ENCODE measurements at places on chromosomes 1 and 21. TPM values are rescaled to one million over a fixed set of nuclear protein-coding genes. Genes with fewer than 3 reads are reported as not detected.

DNA sequence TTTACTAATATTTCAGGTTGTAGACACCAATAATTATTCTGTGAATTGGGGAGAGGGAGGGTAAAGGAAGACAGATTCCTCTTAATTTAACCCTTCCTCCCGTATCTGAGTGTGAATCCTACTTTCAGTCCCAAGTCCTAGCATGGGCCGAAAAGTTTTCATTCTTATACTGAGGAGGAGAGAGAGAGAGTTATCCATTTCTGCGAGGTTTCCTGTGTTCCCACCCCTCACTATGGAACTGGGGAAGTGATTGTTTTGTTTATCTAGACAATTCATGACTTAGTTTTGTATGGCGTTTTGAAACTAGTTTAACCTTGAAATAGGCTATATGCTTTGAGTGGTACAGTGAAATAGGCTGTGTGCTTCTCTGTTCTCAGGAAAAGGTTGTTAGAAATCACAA is 134.0 kb upstream of the DPYD start:
- DNase-seq = no peak

The AJAP1 gene
- total RNA-seq = not detected

DNA sequence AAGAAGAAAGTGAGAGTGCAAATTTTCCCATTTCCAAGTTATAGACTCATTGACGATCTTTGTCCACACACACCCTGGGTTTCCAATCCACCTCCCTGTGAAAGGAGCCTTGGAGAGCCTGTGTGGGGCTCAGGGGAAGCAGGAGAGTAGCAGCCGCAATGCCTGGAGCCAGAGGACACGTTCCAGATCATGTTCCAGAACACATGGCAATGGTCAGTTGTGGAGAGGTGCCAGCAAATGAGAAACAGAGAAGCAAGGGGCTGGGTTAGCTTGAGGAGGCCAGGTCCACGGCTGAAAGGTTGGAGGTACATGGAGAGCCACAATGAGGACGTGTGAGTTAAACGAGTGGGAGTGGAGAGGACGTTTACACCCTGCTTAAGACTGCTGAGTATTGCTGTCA is 33.0 kb upstream of the SIPA1L2 start:
- DNase-seq = no peak

DNA sequence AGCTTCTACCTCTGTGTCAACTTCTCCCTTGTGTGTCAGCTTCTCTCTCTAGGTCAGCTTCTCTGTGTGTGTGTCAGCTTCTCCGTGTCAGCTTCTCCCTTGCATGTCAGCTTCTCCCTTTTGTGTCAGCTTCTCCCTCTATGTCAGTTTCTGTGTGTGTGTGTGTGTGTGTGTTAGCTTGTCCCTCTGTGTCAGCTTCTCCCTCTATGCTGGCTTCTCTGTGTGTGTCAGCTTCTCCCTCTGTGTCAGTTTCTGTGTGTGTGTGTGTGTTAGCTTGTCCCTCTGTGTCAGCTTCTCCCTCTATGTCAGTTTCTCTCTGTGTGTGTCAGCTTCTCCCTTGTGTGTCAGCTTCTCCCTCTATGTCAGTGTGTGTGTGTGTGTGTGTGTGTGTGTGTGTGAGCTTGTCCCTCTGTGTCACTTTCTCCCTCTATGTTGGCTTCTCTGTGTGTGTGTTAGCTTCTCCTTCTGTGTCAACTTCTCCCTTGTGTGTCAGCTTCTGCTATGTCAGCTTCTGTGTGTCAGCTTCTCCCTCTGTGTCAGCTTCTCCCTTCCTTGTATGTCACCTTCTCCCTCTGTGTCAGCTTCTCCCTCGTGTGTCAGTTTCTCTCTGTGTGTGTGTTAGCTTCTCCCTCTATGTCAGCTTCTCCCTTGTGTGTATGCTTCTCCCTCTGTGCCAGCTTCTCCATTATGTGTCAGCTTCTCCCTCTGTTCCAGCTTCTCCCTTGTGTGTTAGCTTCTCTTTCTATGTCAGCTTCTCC is 6.3 kb upstream of the UBXN10 start:
- no peak for DNase-seq

DNA sequence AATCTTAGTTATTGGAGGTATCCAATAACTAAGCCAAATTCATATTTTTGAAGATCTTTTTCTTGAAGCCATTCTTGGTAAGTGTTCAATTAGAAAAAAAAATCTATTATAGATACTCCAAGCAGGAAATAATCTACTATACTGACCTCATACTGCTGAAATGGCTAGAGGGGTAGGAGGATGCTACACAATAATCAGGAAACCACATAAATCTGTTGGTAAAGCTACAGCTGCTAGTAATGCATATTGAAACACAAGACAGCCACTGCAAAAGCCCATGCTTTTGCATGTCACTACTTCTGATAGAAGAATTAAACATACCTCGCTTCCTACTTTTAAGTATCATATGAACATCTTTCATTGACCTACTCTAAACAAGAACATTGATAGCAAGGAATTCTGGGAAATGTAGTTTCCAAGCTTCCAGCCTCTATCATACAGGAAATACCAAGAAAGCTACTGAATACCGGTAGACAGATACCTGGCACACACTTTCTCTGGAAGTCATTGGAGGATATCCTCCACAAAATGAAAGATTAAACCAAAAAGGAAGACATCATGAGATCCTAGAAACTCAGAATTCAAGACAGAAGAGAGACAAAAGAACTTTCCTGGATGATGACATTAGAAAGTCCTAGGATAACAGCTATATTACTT is 103.0 kb upstream of the VAV3 start:
- DNase-seq = no peak

DNA sequence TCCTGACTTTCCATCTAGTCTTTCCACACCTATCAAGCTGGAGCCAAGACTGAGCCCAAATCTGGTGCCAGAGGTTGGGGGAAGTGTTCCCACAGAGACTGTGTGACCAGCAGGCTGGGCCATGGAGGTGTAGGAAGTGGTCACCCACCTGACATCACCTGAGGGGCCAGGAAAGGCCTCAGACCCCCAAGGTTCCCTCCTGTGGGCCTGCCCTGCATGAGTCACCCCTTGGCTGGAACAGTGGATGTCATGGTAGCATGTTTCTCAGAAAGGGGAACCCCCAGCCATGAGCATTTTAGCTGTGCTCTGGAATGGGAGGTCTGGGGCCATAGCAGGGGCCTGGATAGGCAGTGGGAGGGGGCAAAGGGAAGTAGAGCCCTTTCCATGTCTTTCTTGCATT is 5.7 kb upstream of the TNFRSF8 start:
- peak; percentile 18 for DNase-seq

- DNase-seq = no peak
These were observed 4.9 kb downstream of the NHLH1 start for GRCh38 chr1:160371756-160372155.

GRCh38 chr1:22627331-22627730 is 9.1 kb upstream of the C1QA start:
- no peak for DNase-seq

The SLAMF6 gene
- not detected for total RNA-seq

GRCh38 chr1:211596418-211597181 is 17.6 kb upstream of the SLC30A1 start:
- no peak for DNase-seq

DNA sequence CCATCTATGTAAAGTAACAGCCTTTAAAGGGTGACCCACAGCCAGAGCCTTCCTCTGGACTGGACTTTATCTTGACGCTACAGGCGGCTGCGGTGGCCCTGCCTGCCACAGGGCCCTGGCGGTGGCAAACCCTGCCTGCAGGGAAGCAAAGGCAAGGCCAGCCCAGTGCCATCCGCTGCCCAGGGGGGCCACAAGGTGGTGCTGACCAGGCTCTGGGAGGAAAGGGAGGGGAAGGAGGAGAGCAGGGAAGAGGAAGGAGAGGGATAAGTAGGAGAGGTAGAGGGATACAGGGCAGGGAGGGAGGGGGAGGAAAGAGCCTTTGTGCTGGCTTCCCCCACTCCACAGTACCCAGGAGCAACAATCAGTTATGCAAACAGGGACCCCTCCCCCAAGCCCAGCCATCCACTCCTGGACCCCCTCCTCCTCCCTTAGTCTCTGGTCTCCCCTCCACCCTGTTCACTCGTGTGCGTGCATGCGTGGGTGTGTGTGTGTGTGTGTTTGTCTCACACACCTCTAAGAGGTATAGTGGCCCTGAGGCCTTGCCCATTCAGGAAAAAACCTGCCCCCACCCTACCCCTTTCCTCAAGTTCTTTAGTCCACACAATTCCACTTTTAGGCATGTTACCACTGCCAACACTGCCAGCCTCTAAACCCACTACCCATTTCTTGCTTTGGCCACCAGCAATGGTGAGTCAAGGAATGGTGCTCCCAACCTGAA is 30.3 kb downstream of the SSBP3 start:
- DNase-seq = no peak

The KRTAP20-2 gene
- total RNA-seq = not detected

DNA sequence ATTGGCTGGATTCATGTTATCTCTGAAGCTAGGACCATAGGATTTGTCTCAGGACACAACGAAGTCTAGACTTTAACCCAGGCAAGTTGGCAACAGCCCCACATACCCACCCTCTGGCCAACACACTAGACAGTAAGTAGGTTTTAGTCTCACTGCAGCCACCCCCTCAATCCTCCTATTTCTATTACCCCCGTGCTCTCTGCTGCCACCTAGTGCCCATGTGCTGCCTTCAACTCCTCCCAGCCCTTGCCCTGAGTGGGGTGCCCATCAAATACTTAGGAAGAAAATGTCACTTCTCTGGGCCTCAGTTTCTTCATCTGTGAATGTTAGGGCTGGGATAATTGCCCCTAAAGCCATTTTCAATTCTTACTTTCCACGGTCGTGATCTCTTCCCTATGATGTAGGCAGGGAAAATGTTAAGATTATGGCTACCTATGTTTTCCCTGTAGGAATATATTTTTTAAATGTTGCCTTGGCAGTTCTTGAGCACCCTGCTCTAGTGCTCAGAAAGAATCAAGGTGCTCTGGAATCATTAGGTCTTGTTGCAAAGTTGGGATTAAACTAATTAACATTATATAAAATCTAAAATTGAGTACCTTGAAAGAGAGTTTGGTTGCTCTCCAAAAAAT is 213.0 kb downstream of the LMX1A start:
- peak; percentile 62 for DNase-seq

The GJA9 gene
- not detected for total RNA-seq

The MED8 gene
- 61.6 TPM for total RNA-seq

DNA sequence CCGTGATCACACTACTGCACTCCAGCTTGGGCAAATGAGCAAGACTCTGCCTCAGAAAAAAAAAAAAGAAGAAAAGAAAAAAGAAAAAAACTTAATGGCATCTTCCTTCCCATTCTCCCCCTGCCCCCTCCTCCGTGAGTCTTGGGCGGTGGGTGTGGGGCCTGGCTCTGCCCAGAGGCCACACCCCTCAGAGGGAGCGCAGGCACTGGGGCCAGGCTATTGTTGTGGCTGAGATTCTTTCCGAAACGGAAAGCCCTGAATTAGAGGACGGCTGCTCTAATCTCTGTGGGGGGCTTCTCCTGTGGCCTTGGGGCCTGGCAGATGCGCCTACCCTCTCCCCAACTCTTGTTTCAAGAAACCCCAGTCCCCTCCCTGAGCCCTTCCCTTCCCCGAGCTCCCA is 4.1 kb upstream of the FAM110D start:
- DNase-seq = no peak

GRCh38 chr1:229970714-229971113 is 96.3 kb upstream of the GALNT2 start:
- no peak for DNase-seq

The PTPN7 gene
- total RNA-seq = not detected

GRCh38 chr1:161978011-161978790 is 45.5 kb downstream of the OLFML2B start:
- DNase-seq = no peak

- no peak for DNase-seq
These were observed 45.9 kb upstream of the CRB1 start for GRCh38 chr1:197222025-197222685.

DNA sequence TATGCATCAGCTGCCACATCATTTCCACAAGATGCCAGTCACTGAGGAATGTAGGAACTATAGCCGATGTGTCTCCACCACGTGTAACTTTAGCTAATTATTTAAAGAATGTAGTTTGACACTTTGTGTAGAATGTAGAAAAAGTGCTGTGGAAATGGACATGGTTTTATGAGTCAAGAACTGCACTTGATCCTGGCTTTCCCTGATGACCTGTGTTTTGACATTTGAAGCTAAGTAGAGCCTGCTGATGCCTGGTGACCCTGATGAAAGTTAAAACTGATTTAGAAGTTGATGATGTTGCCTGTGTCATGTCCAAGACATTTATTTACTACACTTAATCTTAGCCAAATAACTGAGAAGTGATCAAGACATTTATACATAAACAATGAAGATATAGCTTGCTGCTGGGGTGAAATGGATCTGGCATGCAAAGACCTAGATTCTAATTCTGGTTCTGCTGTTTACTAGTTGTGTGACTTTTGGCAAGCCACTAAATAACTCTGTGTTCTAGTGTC is 4.4 kb upstream of the OSBPL9 start:
- DNase-seq = no peak

DNA sequence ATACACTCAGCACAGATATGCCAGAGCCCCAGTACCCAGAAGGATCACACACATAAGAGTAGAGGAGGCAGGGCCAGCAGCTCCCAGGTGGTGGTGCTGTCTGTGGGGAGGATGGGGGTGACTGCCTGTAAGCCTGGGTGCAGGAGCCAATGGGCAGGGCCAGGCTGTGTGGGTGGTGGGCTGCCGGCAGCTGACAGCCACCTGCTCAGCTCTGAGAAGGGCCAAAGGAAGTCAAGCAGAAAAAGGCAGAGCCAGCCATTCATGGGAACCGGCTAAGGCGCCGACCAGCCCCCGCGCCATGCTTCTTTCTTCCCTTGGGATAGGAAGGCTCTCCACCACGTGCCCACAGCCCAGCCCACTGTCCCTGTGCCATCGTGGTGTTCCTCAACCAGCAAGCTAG is 14.1 kb downstream of the PIK3C2B start:
- DNase-seq = no peak

DNA sequence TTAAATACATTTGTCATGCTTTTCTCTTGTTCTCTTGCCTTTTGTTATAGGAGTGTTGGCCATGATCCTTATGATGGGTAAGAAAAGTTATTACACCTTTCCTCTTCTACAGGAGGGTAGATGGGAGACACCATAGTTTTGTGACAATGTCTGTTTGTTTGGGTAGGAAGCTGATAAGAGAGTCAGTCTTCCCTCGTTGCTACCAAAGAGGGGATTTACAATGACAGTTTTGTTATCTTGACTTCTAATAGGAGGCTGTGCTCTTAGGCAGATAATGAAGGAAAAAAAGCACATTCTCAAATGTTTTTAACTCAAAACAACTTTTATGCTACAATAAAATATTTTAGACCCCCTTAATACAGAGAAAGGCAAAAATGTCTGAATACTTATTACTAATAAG is 48.0 kb upstream of the WLS start:
- no peak for DNase-seq

The TMPRSS3 gene
- total RNA-seq = 2.4 TPM

The SHCBP1L gene
- total RNA-seq = not detected

The CELA3A gene
- total RNA-seq = not detected

- no peak for DNase-seq
These were observed 32.4 kb downstream of the MAPKAPK2 start for GRCh38 chr1:206716870-206717673.

The AMPD1 gene
- not detected for total RNA-seq
